Activated naive CD8-positive, alpha-beta T cell treated with anti-CD3 and anti-CD28 coated beads for 36 hours (primary cell): ENCODE measurements at places on chromosomes 1 and 21. TPM values are rescaled to one million over a fixed set of nuclear protein-coding genes. Genes with fewer than 3 reads are reported as not detected.

GRCh38 chr1:16146279-16147155, 9.4 kb downstream of the EPHA2 start:
- no peak overlapping the region for H3K27ac ChIP-seq
- H3K4me3 ChIP-seq, result no peak overlapping the region

- H3K4me1 ChIP-seq, result peaks cover 4% of the 10 kb centered on the region
- H3K36me3 ChIP-seq, result no peaks in the 10 kb centered on the region
- peaks cover 32% of the 10 kb centered on the region for H3K27me3 ChIP-seq
- no peak overlapping the region for H3K4me3 ChIP-seq
- peak; percentile 67 for DNase-seq
Observed at GRCh38 chr1:175146529-175147213, 45.9 kb downstream of the KIAA0040 start.

DNA sequence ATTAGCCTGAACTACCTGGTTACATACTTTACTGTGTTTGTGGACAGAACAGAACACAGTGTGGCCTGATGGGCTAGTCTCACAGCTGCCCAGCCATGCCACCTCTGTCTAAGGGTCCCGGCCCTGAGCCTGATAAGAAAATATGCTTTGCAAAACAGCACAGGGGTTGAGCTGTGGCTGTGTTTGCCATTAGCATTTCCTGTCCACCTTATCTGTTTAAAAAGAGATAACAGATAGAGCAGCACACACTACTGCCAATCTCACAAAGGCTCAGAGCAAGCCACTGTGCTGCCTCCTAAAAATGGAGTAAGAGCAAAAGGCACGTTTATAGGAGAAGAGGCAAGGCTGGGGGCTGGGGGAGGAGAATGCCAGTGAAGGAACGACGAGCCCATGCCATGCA, 95.0 kb downstream of the SUSD4 start:
- H3K27me3 ChIP-seq, result no peaks in the 10 kb centered on the region
- no peak overlapping the region for H3K4me3 ChIP-seq
- no peak overlapping the region for H3K27ac ChIP-seq
- DNase-seq, result no peak
- no peaks in the 10 kb centered on the region for H3K4me1 ChIP-seq

- no peaks in the 10 kb centered on the region for H3K27me3 ChIP-seq
- no peak overlapping the region for H3K4me3 ChIP-seq
- DNase-seq, result no peak
- H3K4me1 ChIP-seq, result peaks cover under 1% of the 10 kb centered on the region
Observed at GRCh38 chr1:98382586-98382985, 278.9 kb upstream of the SNX7 start.

NBPF4 gene
- not detected for total RNA-seq

MNDA gene
- 0.20 TPM for total RNA-seq

TNFRSF1B gene
- 187 TPM for total RNA-seq

TNFRSF9 gene
- total RNA-seq, result 149 TPM

CD34 gene
- total RNA-seq, result 0.02 TPM
